Activated naive CD8-positive, alpha-beta T cell treated with anti-CD3 and anti-CD28 coated beads, Interleukin-2, amount 10 ng/mL, durations not matched to agents 7 days and 5 days (primary cell): ENCODE measurements at places on chromosomes 4 and X.

DNA sequence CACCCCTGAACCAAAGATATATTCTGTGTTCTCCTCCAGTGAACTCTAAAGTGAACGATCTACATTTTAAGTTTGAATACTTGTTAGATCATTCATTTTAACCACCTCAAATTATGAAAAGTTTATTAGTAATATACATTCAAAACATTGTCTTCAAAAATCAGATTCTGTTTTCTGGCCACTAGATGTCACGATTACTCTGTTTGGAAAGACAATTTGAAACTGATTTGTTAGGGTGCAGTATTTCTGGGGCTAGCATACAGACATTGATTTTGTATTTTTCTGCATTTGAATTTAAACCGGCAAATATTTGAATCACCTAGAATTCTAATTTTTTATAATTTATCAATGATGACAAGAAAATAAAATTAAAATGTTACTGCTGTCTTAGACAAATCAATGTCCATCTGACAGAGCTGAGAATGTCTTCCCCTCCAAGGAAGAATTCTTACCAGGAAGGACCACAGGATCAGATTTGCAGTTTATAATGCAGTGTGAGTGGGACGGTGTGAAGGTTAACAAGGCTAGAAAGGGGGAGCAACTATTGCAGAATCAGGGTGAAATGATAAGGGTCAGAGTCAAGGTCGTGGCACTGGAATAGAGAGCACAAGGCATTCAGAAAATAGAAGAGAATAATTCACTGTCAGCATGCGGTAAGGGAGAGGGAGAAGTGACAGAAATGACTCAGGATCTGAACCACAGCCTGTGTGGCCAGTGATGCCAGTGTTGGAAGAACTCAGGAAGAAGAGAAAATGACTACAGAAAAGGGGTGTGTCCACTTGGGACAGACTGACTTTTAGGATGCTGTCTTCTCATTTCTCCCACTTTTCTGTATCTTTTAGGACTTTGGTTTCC lies 91.6 kb downstream of the ANXA10 start:
- no peak for DNase-seq

- DNase-seq = no peak
Measured at GRCh38 chr4:6991771-6992557, 51.2 kb upstream of the TADA2B start.

DNA sequence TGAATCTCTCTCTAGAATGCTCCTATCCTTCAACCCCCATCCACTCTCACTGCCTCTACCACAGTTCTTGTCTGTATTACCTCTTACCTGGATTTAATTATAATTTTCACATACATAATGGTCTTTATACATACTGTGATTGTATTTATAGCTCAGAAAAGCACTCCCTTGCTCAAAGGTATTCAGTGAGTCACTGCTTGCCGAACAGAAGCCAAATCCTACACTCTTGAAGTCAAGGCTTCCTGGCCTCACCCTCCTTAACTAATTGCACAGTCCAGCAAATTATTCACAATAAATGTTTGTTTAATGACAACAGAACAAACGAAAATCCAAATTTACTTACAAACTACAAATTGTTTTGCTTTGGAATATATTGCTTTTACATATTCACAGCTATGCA lies 159.5 kb downstream of the KLHL13 start:
- DNase-seq = no peak

DNA sequence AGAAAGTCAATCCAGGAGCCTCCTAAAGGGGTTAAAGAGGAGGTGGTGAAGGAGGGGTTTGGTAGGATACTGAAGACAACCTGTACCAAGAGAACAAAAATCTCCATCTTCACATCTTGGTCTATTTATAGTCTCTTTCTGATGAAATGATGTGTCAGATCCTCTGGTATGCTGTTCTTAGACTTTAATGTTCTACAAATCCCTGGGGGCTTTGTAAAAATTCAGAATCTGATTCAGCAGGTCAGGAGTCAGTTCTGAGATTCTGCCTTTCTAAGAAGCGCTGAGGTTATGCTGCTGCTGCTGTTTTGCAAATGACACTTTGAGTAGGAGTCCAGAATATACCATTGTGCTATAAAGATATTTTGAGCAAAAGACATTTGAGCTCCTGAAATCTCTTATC lies 172.9 kb upstream of the GLRA2 start:
- no peak for DNase-seq

DNA sequence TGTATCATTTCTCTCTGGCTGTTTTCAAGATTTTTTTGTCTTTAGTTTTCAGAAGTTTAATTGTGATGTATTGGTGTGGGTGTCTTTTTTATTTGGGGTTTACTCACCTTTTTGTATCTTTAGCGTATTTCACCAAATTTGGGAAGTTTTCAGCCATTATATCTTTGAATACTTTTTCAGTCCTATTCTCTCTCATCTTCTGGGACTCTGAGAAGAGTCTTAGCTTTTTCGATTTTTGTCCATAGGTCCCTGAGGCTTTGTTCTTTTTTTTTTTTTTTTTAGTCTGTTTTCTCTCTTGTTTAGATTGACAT lies 23.8 kb downstream of the KDM6A start:
- no peak for DNase-seq
